ENCODE measurements at places on chromosomes 7 and 10.

- no peak for DNase-seq
Observed at GRCh38 chr10:74936577-74937265, 110.3 kb downstream of the KAT6B start.

- DNase-seq: no peak
Observed at GRCh38 chr10:62559481-62560200, 185.5 kb downstream of the ZNF365 start.

- DNase-seq: no peak
Observed at GRCh38 chr7:15457990-15458955, 103.5 kb downstream of the AGMO start.

DNA sequence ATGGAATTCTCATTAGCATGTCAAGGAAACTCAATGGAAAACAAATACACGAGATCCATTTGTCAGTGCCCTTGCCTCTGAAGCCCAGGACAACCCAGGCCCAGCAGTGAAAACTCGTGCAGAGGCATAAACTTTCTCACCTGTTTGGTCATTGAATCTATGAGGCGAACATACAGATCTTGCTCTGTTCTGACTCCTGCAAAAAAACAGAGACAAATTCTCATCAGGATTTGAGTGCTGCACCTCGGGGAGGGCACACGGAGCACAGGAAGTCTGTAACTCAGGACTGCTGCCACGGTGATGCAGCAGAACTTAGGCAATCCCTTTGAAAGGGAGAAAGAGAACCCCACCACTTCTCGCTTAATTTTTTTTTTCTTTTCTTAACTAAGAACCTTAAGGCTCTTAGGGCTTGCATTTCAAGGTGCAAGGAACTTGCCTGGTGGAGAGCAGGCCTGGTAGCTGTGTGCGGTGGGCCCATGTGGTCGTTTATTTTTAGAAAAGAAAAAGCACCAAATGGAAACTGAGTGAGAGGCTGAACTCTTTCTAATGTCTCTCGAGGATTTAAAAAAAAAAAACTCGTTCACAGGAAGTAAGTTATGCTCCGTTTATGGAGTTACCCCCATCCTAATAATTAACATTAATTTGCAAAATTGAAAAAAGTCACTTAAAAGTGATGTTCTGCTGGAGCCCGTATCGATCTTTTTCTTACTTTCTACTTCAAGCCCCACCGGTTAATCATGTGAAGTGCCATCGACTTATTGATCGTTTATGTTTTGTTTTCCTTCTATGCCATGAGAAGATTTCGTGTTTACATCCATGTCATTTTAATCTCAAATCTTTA is 1.8 kb downstream of the EBF3 start:
- DNase-seq: no peak

DNA sequence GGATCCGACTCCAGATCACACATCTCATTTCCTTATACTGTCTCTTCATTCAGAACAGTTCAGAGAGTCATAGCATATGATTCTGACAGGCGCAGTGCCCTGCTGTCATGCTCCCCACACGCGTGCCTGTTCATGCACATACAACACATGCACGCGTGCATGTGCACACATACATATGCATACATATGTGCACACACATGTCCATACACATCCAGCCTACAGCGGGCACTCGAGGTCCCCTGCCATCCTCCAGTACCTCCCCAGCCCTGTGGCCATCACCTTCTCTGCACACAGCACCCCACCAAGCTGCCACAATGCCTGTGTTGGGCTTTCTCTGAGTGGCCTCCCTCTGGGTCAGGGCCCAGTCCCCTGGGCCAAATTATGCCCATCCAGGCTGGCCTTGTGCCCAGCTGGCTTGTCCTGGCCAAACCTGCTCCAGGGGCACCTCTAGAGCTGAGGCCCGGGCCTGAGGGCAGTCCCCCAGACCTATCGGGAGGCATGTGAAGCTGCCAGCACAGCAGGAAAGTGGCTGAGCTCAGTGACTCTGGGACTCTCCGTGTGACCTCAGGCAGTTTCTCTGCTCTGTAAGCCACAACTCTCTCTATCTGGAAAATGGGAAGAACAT is 49.4 kb upstream of the RET start:
- no peak for DNase-seq

- no peak for DNase-seq
Observed at GRCh38 chr10:24889639-24890038, 62.8 kb downstream of the PRTFDC1 start.

DNA sequence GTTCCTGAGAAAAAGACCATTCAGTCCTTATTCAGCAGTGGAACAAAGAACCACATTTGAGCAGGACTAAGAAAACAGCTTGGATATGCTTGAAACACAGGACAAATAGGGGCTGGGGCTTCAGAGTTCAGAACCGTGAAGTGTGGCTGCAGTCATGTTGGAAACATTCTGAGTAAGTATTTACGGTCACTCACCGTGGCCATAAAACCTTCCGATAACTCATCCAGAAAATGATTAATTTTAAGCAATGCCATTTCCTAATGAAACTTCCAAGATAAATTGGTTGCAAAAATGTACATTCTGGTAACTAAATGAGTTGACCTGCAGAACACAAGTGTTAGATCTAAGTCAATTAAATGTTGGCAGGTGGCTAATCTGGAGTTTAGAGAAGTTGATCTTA is 279.2 kb downstream of the CXCL12 start:
- no peak for DNase-seq

DNA sequence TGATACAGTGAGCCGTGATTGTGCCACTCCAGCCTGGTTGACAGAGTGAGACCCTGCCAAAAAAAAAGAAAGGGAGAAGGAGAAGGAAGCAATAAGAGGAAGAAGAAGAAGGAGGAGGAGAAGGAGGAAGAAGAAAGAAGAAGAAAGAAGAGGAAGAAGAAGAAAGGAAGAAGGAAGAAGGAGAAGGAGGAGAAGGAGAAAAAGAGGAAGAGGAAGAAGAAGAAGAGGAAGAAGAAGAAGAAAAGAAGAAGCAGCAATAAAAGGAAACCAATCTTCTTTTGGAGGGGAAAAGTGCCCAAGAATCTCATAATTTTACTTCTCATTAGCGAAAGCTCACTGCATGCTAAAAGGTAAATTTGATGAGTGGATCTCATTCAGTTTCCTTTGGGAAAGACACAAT is 85.7 kb upstream of the GLCCI1 start:
- no peak for DNase-seq

DNA sequence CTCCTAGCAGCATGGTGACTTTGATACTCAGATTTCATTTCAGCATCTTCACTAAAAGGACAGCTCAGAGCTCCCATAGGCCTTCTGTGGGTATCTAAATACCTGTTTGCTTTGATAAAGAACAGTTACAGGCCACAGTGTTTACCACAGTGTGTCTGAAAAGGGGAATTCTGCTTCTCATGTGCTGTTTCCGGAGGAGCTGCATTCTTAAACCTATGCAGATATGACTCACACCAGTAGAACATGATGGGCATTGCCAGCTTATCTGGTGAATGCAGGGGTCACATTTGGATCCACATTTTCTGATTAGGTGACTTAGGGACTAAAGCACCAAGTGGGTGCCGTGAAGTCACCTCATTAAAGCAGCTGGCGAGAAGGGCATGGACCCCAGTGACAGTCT is 52.6 kb downstream of the TRRAP start:
- DNase-seq: no peak

GRCh38 chr7:150961510-150962289 is 16.4 kb downstream of the KCNH2 start:
- no peak for DNase-seq

GRCh38 chr7:602341-603141 is 82.9 kb upstream of the PDGFA start:
- DNase-seq: no peak

GRCh38 chr7:55065511-55066229 is 46.9 kb downstream of the EGFR start:
- DNase-seq: no peak

DNA sequence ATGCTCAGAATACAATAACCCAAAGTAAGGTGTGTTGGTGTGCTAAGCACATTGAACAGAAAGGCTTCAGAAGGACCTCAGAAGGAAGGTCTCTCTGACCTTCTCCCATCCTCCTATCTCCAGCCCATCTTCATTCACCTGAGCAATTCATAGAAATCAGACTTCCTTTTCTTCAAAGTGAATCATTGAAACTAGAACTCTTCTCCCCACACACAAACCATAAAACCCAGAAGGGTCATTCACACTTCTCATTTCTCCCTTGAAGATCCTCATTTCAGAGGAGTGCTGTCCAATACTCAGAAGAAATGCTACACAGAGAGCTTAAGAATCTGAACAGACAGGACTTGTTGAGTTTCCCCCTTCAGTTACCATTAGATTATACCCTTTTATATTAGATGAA is 89.5 kb downstream of the VWDE start:
- DNase-seq: no peak

GRCh38 chr7:151686016-151686766 is 166.5 kb upstream of the RHEB start:
- DNase-seq: no peak

DNA sequence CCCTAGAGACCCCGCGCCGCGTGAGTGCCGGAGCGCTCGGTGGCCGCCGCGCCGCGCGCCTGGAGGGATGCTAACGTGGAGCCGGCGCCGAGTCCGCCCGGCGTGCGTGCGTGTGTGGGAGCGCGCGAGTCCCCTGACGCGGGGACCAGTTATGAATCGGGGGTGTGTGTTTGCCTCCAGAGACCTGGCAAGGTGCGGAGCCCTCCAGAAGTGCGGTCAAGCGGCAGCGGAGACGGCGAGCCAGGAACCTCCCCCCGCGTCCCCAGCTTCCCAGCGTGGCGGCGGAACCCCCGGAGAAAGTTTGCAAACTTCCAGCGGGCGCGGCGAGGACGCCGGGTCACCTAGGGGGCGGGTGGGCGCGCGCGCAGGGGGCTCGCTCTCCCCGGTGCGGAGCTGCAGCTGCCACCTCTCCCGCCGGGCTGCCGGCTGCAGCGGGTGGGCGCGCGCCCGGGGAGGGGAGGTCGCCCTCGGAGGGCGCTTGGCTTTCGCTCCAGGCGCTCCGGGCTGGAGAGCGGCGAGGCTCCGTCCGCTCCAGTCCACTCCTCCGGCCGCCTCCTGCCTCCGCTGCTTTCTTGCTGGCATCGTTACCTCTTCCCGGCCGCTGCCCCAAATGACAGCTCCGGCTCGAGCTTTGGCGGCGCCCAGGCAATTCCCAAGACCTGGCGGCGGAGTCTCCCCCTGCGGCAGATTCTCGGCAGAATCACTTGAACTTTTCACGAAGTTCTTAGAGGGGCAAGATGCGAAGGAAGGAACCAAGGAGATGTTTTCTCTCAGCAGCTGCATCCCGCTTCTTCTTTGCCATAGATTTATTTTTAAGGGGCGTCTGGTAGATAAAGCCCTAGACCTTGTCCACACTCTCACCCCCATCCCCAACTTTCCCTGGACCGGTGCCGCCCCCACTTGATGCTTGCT is 2.3 kb upstream of the CREB5 start:
- no peak for DNase-seq

- DNase-seq: no peak
Observed at GRCh38 chr10:128498378-128498730, 372.1 kb upstream of the MKI67 start.

DNA sequence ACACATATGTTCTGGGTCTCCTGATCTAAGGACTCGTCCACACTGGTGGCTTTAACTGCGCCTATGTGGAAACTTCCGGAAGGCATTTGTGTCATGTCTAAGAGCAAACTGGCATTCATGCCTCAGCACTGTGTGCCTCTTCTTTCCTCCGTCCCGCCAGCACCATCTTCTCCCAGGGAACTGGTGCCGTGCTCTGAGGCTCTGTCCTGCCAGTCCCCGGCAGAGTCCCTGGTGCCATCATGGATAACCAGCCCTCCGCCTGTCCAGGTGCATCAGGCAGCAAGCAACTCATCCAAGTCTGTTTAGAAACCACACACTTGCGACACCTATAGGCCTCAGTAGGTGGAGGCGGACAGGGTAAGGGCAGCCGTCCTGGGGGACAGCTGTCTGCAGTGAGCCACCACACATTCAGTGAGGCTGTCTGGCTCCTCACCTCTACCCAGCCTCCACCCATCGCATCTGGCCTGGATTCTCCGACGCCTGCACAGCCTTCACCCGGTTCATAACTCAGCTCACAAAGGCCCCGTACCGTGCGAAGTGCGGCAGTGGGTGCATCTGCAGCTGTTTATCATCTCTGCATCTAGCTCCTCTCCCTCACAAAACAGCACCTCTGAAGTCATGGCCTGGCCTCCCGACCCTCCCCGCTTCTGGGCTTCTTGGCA is 162.7 kb downstream of the DIP2C start:
- no peak for DNase-seq

DNA sequence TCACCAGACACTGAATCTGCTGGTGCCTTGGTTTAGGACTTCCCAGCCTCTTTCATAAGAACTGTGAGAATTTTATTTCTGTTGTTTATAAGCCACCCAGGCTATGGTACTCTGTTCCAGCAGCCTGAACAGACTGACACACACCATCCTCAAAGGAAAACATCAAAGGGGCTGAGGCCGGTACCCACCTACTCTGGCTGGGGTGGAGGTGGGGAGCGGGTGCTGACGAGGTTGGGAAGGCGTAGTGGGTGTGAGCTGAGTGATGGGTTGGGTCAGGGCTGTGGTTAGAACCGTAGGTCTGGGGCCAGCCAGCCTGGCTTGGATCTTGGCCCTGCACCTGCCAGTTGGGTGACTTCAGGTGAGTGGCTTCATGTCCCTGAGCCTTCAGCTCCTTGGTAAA is 136.3 kb downstream of the SH3PXD2A start:
- DNase-seq: no peak

DNA sequence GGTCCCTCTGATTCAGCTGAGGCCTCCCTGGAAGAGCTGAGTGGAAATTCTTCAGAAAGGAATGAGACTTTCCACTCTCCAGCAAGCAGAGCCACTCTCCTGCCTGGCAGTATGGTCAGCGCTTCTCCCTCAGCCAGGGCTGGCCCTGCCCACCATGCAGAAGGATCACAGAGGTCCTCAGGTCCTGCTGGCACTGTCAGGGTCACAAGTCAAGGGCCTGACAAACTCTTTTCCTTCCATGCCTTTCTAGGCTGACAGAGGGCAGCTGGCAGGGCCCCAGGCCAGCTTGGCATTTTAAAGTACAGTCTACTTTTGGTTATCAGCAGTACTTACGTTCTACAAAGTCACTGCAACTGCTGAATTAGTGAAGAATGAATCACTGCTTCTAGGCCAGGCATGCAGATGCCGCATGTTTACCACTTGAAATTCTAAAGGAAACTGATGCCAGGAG is 119.3 kb upstream of the FRMD4A start:
- DNase-seq: no peak

GRCh38 chr10:52063159-52063558 is 250.9 kb upstream of the DKK1 start:
- DNase-seq: no peak

DNA sequence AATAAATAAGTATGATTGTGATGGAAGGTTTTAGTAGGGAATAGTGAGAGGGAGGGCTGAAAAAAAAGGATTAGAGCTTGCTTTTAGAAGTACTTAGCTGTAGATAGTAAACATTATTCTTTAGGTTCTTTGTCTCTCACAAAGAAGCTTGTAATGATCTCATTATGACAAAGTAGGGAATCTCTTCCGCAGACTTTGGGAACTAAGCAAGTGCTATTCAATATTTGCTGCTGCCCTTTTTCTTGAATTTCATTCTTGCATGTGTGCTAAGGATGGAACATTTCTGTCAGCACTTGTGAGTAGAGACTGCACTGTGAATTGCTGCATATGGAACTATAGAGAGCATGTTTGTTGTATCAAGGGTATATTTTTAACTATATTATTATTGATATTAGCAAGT is 173.4 kb downstream of the ST7 start:
- no peak for DNase-seq

- no peak for DNase-seq
Observed at GRCh38 chr10:48187713-48188485, 86.6 kb downstream of the FRMPD2 start.

Measured in Kasumi-1 (cell line).